Midbrain (tissue), 1 donor: ENCODE measurements at places on chromosomes 1 and 21.

GRCh38 chr1:177307771-177308170 is 137.0 kb downstream of the BRINP2 start:
- no peak for DNase-seq

GRCh38 chr1:33709783-33710718 is 153.8 kb upstream of the HMGB4 start:
- DNase-seq = no peak

DNA sequence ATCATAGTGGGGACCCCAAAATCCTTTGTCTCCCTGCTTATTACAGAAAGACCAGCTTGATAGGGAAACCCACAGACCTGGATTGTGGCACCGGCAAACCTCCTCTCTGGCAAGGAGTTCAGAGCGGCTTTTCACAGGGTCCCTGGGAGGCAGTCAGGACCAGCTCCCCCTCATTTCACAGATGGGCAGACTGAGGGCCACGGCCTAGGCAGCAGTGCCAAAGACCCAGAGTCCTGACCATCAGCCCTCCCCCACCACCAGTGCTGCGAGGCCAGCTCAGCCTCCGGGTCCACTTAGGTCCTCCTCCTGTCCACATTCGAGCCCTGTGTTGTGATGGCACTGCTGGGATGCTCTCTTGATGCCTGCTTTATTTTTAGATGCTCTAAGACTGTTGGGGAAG is 57.2 kb downstream of the CAMK2N1 start:
- DNase-seq = no peak

DNA sequence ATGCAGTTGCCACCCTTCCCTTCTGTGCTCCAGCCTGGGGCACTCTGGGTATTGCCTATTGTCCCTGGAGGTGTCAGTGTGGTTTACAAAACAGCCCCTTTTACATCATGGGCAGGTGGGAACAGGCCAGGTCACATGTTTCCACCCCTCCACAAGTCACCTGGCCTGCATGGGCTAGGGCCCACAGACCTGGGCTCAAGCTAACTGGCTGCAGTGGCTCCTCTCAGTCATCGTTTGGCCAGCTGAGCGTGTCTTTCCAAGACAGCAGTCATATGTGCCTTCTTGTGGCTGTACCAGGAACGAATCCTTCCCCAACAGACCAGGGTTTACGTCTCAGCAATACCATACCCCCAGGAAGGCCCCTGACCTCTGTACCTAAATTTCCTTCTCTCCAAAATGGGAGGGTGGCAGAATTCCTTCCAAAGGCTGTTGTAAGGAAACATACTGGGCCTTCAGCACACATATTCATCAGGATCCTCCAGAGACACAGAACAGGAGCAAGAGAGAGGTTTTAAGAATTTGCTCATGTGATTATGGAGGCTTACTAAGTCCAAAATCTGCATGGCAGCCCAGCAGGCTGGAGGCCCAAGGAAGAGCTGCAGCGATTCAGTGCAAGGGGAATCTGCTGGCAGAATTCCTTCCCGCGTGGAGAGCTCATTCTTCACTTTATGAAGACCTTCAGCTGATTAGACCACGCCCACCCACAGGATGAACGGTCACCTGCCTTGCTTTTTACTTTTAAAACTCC is 10.6 kb upstream of the TAS1R2 start:
- DNase-seq = no peak

GRCh38 chr1:153507926-153508583 is 27.7 kb downstream of the S100A6 start:
- DNase-seq = no peak

GRCh38 chr1:54298284-54299033 is 98.5 kb downstream of the MRPL37 start:
- no peak for DNase-seq
